ENCODE measurements at places on chromosomes 11 and 22.

DNA sequence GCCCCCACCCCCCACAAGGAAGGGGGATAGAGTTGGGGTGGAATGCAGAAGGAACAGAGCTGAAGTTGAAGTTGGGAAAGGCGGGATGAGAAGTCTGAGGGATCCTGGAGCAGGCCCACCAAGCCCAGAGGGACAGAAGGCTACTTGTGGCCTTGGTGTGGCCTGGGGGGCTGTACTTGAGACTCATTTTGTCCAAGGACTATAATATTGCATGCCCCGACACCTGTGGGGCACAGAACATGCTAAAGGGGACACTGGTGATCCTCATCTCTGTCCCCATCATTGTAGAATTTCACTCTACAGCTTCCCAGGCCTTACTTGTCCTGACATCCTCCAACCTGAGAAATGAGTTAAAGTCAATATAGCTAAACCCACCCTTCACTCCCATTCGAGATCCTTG is 1.3 kb downstream of the ESAM start:
- peak; percentile 8 for DNase-seq

GRCh38 chr11:133797554-133797953 is 47.8 kb downstream of the SPATA19 start:
- no peak for DNase-seq

GRCh38 chr22:43828725-43828997 is 16.6 kb upstream of the EFCAB6 start:
- DNase-seq = no peak

DNA sequence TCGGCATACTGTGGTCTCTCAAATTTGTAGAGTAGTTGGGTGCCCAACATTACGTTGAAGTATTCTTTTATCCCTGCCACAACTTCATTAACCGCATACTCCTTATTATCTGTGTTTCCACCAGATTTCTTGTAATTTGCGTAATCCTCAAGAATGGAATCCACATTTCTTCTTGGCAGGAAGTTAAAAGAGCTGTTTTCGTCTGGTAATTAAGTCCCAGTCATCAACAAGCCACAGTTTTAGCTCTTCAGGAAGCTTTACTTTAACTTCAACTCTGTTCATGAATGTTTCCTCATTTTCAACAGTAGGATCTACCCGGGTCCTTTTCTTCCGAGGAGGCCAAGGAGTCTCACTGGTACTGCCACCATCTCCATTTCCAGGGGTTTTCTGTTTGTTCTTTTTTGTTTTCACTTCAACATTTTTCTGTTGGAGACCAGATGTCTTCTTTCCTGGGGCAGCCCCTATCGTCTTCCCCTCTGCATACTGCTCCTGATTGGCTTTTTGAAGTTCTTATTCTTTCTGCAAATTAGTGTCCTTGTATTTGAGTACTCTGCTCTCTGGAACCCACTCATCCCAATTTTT is 30.3 kb downstream of the PDE3B start:
- no peak for DNase-seq

GRCh38 chr11:30984827-30985226 is 384.7 kb downstream of the DCDC1 start:
- DNase-seq = no peak

- DNase-seq = no peak
Observed at GRCh38 chr22:22213231-22213630, 31.4 kb upstream of the VPREB1 start.

DNA sequence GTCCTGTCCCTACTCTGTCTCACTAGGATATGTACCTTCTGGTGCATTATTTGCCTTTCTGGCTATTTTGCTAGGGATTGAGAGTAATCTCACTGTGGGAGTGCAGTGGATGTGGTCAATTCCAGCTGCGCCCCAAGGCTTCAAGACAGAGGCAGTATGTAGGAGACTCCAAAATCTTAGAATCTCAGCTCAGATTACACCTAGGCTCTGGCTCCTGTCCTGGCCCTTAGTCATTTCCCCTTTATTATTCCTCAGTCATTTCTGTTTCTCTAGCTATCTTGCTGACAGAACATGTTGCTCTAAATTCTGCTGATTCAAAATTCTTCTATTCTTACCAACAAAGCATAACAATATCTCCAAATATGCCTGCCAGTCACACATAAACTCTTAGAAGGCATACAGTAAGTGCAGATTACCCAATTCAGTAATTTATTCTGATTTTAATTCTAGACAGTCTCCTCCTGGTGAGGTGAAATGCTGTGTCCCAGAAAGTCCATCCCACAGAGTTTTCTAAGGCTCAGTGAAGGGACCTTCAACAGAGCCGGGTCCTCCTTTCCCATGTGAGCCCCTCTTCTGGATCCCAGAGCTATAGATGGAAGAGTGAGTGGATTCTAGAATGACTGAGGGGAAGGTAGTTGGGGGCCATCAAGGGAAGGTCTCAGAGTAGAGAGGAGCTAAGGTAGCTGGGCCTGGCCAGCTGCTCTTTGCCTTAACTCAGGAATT is 24.3 kb upstream of the GLYATL1 start:
- no peak for DNase-seq

- peak; percentile 81 for DNase-seq
Observed at GRCh38 chr11:107565219-107565937, at the start of gene ALKBH8. Gene ALKBH8 (minus strand): TSS chr11:107565735. CDS start chr11:107560893, 4,842 bp downstream.

DNA sequence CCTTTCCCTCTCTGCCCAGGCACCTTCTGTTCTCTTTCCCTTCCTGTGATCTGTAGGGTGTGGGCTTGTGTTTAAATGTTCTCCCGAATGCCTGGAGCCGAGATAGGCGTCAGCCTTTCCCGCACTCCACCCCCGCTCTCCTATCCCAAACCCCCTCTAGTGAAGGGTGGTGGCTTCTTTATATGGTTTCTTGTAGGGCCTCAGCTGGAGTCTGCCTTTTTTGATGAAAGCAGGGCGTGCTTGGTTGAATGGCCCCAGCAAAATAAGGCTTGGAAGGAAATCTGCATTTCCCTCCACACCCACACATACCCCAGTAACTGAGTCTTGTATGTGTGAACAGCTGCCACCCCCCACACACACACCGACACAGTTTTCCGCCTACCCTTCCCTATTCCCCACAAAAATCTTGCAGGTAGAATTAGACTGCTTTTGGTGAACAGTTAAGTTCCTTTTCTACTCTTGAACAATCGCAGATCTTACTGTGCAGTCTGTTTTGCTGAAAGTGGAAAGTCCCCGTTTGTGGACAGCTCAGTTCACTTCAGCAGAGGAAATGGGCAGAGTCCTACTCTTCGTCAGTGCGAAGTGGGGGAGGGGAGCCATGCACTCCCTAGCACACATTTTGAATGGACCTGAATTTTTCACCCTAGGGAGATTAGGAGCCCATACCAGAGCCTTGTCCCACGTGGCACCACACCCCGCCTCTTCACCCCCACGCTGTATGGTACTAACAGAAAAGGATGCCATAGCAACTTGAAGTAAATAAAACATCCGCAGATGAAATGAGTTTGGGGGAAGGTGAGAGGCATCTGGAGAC is 25.5 kb upstream of the GRK2 start:
- peak; percentile 65 for DNase-seq

DNA sequence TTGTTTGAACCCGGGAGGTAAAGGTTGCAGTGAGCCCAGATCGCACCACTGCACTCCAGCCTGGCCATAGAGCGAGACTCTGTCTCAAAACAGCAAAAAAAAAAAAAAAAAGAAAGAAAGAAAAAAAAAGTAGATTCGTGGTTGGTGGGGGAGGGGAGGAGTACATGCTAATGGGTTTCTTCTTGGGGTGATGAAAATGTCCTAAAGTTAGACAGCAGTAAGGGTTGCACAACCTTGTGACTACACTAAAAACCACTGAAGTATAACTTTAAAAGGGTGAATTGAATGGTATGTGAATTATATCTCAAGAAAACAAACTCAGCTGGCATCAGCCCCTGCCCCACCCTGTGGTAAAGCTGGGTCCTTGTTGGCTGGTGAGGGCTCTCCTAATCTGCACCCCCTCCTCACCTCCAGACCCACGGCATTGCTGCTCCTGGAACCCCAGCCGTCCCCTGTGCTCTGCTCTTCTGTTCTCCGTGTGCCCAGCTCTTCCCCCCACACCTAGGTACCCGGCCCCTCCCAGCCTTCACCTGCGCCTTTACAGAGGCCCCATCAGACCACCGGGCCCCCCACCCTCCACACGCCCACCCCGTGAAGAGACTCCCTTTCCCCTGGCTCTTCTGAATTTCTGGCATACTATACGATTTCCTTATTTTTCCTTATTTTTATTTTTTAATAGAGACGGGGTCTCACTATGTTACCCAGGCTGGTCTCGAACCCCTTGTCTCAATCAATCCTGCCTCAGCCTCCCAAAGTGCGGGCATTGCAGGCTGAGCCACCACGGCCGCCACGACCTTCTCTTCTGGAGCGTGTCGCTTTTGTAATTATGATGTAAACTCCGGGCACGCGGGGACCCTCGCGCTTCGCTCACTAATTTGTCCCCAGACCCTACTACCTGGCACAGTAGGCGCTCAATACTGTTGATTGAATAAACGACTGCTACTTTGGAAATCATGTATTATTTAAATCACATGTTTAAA is 924 bp upstream of the FADD start:
- DNase-seq = no peak

- DNase-seq = no peak
Observed at GRCh38 chr11:66875378-66875777, 18.5 kb downstream of the LRFN4 start.

DNA sequence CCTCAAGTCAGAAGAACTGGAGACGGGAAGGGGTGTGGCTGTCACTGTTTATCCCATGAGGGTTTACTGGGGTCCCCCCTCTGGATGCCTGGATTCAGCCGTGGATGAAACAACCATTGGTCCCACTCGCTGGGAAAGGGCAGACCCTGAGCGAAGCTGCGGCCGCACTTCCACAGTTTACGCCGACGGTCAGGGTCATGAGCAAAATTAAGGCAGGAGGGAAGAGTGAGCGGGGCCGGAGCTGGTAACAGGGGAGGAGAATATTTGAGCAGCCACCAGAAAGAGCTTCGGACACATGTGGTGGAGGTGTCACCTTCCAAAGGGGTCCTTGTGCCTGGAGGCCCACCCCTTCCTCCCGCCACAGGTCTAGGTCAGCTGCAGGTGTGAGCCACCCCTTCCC is 344.9 kb downstream of the BRD1 start:
- DNase-seq = no peak

DNA sequence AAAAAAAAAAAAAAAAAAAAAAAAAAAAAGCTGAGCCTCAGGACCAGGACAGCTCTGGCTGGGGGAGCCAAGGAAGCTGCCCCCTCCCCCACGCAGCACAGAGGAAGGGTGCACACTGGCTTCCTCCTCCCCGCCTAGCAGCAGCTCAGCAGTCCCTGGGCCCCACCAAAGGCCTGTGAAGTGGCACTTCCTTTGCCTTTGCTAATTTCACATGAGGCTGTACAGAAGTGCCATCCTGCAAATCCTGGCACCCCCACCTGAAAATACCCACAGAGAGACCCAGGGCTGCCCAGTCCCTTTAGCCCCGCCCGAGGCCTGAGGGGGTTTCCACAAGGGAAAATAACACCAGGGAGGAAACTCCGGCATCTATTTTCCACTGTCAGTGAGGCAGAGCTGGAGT is 3.9 kb downstream of the RHOG start:
- DNase-seq = no peak

GRCh38 chr11:44157019-44157418 is 61.5 kb downstream of the EXT2 start:
- no peak for DNase-seq

DNA sequence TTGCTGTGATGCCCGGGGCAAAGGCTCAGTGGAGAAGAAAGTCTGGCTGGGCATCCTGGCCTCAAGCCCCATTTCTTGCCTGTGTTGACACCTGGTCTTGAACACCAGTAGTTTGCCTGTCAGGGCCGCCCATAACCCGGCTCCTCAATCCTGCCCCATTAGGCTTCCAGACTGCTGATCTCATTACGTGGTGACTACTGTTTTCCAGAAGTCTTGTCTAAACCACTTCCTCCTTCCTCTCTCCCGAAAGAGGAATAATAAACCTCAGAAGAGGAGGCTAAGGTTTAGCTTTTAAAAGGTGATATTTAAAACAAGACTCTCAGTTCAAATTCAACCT is 97.7 kb downstream of the CD44 start:
- DNase-seq = no peak

DNA sequence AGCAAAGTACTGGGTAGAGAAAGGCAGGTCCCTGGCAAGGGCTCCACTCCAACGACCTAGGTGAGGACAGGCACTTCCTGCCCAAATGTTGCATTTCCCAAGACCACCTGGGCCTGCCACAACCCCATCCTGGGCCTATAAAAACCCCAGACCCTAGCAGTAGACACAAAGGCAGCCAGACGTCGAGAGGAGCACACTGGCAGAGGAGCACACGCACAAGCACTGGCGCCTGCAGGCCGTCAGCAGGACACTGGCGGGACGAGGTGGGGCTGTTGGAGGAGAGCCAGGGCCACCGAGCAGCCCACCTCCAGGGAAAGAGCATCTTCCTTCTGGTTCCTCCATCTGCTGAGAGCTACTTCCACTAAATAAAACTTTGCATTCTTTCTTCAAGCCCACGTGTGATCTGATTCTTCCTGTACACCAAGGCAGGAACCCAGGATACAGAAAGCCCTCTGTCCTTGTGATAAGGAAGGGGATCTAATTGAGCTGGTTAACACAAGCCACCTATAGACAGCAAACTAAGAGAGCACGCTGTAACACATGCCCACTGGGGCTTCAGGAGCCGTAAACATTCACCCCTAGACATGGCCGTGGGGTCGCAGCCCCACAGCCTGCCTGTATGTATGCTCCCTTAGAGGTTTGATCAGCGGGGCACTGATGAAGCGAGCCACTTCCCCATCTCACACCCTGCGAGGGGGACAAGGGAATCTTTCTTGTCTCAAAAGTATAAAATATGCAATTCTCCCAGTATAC is 89.7 kb upstream of the MTMR2 start:
- no peak for DNase-seq

- DNase-seq = peak; percentile 54
Observed at GRCh38 chr11:45289369-45289768, 3.2 kb upstream of the SYT13 start.

GRCh38 chr11:17508306-17508705 is 31.7 kb upstream of the ABCC8 start:
- DNase-seq = no peak

DNA sequence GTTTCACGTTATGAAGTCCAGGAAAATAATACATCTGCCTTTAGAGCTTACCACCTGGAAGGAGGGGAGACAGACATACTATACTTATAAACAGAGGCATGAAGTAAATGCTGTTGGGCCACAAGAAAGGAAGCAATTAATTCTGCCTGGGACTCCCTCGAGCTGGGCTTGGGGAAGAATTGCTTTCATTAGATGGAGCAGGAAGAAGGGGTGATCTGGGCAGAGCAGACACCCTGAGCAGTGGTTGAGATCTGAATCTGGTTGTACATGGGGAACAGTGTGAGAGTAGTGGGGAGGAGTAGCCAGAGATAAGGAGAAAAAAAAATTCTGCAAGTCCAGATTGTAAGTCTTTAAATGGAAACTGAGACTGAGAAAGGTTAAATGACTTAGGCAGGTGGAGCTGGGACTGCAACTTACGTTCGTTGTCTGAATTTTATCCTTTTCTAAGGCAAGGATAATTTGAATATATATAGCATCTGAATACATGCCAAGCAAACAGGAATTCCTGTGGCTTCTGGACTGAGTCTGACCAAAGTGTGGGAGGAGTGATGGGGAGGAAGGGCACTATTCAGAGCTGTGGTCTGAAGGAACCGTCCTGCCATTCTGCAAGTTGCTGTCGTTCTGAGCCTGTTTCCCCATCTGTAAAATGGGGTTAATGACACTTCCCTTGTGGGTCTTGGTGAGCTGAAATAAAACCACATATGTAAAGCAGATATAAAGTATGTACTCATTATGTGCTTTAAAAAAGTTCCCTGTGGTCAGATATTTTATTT is 7.9 kb downstream of the NCAM1 start:
- no peak for DNase-seq

GRCh38 chr11:10443152-10443551 is 11.9 kb upstream of the AMPD3 start:
- DNase-seq = no peak
